Cortex of kidney (tissue), 1 donor: ENCODE measurements at places on chromosomes 13 and 19.

GRCh38 chr13:52036037-52036436 lies 11.5 kb downstream of the UTP14C start:
- no peak for DNase-seq

- DNase-seq: no peak
Measured at GRCh38 chr13:23990455-23990854, 93.2 kb upstream of the C1QTNF9B start.

GRCh38 chr13:89749888-89750287 lies 1597.6 kb upstream of the MIR17HG start:
- DNase-seq: no peak

DNA sequence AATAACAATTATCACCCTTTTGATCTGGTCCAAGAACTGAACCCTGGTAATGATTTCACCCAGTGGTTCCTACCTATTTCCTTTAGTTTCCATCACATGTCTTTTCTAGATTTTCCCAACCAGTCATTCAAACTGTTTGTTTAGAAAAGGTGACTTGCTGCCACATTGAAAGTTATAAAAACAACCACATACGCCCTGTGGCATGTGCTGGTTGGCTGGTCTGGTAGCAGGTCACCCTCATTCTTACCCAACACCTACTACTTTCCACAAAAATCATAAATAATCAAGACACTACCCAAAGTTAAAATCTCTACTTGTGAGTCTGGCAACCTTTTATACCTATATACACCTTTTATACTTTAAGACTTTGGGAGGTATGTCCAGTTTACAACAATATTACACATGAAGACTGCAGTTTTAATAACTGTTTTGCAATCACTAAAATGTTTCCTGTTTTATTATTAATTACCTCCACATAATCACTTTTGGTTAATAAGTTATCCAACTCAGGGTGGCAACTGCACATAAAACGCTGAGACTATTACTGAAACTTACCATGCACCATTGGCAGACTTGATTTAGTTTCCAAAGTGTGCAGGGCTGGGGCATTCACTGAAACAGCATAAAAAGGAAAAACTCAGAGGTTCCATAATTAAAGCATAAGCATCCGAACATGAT lies 38.9 kb downstream of the DZIP1 start:
- no peak for DNase-seq

- DNase-seq: no peak
Measured at GRCh38 chr13:111007209-111007608, 92.3 kb upstream of the ANKRD10 start.

DNA sequence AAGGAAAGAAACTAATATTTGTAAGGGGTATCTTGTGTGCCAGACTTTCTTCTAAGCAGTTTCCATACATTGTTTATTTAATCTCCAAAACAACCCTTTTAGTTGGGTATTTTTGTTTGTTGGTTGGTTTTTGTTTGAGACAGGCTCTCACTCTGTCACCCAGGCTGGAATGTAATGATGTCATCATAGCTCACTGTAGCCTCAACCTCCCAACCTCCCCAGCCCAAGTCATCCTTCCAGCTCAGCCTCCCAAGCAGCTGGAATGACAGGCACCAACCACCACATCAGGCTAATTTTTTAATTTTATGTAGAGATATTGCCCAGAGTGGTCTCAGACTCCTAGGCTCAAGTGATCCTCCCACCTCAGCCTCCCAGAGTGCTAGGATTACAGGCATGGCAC lies 41.2 kb upstream of the LSM14A start:
- no peak for DNase-seq

GRCh38 chr19:4473763-4474513 lies 1.8 kb downstream of the HDGFL2 start:
- no peak for DNase-seq

GRCh38 chr13:75404726-75405125 lies 77.2 kb downstream of the TBC1D4 start:
- DNase-seq: no peak

GRCh38 chr19:35816262-35816661 lies 3.6 kb upstream of the PRODH2 start:
- DNase-seq: no peak

GRCh38 chr19:16429759-16430091 lies 42.0 kb downstream of the EPS15L1 start:
- no peak for DNase-seq

GRCh38 chr13:51844862-51845573 lies at the start of gene TMEM272:
Gene TMEM272, minus strand, starts transcription at chr13:51845177. Its CDS starts 6,647 bp downstream, at chr13:51838530.
- no peak for DNase-seq

DNA sequence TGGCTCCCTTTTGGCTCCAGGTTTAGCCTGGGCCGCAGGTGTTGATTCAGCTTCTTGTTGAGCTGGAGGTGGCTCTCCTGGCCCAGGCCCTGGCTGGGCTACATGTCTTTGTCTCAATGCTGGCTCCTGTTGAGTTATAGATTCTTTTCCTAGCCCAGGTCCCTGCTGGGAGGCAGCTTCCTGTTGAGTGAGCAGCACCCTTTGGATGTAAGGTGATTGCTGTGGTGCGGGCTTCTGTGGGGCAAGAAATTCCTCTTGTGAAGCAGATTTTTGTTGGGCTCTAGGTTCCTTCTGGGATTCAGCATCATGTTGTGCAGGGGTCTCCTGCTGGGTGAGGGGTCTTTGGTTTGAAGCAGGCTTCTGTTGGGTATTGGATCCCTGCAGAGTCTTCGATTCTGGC lies 545 bp downstream of the LIPE start:
- DNase-seq: no peak

- DNase-seq: peak; percentile 7
Measured at GRCh38 chr13:23979361-23980159, 82.3 kb upstream of the C1QTNF9B start.

GRCh38 chr13:44388427-44389059 lies 14.9 kb downstream of the SERP2 start:
- no peak for DNase-seq

GRCh38 chr13:109751477-109751876 lies 34.9 kb downstream of the IRS2 start:
- DNase-seq: no peak

- DNase-seq: no peak
Measured at GRCh38 chr19:7819337-7819736, 10.7 kb upstream of the EVI5L start.

DNA sequence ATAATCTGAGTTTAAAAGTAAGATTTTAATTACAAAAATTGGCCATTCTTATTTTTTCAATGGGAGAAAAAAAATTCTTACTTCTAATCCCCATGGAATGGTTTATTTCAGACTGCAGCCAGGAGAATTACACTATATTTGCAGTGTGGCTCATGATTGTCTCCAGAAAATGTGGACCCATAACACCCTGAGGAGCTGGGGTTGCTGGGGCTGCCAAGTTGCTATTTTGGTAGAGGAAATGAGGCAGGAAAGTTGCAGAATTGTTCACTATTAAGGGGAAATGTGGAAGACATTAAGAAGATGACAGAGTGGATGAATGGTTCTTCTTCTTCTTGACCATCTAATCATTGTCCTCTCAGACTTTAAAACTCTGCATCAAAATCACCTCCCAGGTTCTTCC lies 4.6 kb upstream of the SCEL start:
- DNase-seq: no peak

DNA sequence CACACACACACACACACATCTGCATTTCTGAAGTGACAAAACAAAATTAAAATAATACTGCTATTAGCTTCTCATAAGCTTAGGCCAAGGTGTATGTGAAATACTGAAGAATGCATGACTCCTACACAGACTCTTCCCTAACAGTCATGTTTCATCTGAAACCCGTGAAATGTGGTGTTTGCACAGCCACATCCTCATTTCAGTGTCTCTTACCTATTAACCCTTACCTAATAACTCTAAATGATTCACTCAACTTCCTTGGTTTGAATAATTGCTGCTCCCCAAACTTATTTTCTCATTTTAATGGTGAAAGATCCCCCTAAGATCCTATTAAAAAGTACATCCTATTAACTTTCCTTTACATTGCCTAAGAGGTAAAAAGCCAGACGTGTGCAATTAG lies 117.6 kb downstream of the MIPEP start:
- no peak for DNase-seq

DNA sequence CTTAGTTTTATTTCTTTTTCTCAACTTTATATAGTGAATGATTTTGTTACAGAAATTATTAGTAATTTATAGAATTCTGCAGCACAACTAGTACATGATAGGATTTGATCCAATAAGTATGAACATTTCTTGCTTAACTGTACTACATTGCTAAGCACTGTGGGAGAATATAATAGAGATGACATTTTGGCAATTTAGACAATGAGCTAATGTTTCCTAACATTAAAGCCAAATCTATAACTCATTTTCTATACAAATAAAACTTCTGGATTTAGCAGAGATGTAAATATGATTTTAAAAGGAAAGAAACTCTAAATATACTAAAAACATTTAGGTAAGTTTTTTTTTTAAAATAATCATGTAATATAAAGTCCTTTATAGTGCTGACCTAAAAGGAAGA lies 87.3 kb downstream of the FNDC3A start:
- DNase-seq: no peak

GRCh38 chr19:48290771-48291488 lies 21.0 kb downstream of the ZNF114 start:
- no peak for DNase-seq
